ENCODE measurements at places on chromosomes 4 and X.

DNA sequence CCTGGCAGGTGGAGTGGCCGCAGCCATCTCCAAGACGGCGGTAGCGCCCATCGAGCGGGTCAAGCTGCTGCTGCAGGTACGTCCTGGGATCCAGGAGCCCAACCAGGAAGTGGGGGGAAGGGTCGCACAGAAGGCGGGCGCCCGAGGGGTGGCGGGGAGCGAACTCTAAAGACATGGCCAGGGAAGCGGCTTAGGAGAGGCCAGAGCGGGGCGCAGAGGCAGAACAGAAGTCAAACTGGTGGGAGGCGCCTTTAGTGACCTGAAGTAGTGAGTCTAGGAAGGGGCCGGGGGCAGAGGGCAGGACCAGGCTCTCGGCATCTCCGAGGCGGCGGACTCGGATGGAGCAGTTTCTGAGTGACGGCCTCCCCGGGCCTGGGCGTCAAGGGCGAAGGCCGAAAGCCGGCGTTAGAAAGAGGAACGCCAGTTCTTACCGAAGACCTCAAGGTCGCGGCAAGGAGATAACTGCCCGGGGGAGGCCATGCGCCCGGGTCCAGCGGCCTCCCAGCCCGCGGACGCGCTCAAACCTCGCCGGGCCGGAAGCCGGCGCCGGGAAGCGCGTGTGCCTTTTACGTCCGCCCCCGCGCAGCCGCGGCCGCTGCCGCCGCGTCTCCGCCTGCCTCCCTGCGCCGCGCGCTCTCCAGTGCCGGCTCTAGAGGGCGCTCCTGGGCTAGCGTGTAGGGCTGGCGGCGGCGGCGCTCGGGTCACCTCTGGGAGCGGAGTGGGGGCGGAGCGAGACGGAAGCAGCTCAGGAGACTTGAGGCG, 488 bp downstream of the SLC25A5 start:
- H3K27ac ChIP-seq, result peak overlapping the region; percentile 99
- H3K4me1 ChIP-seq, result peaks cover 5% of the 10 kb centered on the region
- peaks cover 4% of the 10 kb centered on the region for H3K36me3 ChIP-seq
- peak overlapping the region; percentile 87 for H3K4me3 ChIP-seq

DNA sequence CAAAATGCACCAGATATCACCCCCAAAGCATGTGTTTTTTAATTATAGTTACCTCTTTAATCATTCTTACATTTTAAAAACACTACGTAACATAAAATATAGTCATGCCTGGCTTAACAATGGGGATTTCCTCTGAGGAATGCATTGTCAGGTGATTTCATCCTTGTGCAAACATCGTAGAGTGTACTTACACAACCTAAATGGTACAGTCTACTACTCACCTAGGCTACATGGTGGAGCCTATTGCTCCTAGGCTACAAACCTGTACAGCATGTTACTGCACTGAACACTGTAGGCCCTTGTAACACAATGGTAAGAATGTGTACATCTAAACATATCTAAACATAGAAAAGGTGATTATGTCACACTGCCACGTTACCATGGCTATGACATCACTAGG, 208.6 kb downstream of the SPOCK3 start:
- no peak for DNase-seq
- no peaks in the 10 kb centered on the region for H3K4me1 ChIP-seq
- no peaks in the 10 kb centered on the region for H3K36me3 ChIP-seq
- no peak overlapping the region for H3K27ac ChIP-seq
- no peak overlapping the region for H3K4me3 ChIP-seq

DNA sequence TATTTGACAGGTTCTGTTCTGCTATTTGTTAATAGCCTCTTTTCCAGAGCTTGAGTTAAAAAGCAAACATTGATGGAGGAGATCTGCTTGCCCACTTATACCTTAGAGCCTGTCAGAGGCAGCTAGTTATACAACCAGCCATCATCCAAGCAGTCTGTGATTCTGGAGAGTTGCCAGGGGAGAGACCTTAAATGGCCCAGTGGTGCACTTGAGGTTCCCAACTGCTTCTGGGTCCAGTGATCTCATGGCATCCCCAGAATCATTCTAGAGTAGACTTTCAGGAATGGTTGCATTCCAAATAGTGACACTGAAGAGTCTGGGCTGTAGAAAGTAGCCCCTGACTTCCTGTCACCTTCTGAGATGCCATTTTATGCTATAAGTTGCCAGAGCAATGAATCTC, 160.7 kb downstream of the FHIP1A start:
- DNase-seq, result no peak
- H3K4me1 ChIP-seq, result no peaks in the 10 kb centered on the region
- no peaks in the 10 kb centered on the region for H3K27me3 ChIP-seq
- no peak overlapping the region for H3K27ac ChIP-seq
- H3K4me3 ChIP-seq, result no peak overlapping the region

DNA sequence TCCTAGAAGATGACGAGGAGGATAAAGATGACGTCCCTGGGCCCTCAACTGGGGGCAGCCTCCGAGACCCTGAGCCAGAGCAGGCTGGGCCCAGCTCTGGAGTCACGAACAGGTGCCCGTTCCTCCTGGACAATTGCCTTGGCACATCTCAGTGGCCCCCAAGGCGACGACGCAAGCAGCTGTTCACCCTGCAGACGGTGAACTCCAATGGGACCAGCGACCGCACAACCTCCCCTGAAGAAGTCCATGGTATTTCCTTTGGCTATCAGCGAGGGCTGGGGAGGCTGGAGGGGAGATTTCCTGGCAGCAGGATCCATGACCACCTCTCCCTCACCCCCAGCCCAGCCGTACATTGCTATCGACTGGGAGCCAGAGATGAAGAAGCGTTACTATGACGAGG, 11.9 kb downstream of the USP11 start:
- DNase-seq, result no peak
- H3K27ac ChIP-seq, result no peak overlapping the region
- no peak overlapping the region for H3K4me3 ChIP-seq
- no peaks in the 10 kb centered on the region for H3K4me1 ChIP-seq
- H3K36me3 ChIP-seq, result peaks cover 75% of the 10 kb centered on the region

DNA sequence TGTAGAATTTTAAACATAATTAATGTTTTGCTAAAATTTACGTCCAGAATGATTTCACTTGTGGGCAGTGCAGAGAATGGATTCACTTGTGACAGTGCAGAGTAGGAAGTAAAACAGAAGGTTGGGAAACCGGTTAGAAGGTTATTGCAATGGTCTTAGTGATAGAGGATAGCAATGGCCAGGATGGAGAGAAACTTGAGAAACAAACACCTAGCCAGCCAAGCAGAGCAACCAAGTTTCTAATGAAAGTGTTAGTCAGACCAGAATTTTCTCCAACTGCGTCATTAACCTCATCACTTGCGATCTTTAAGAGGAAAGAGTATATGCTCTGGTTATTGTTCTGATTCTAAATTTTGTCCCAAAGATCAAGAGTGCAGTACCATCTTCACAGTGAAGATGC, 50.0 kb upstream of the TBC1D9 start:
- no peak for DNase-seq
- H3K36me3 ChIP-seq, result no peaks in the 10 kb centered on the region
- no peaks in the 10 kb centered on the region for H3K27me3 ChIP-seq
- H3K4me3 ChIP-seq, result no peak overlapping the region

- no peak overlapping the region for H3K27ac ChIP-seq
- H3K4me1 ChIP-seq, result no peaks in the 10 kb centered on the region
- no peak for DNase-seq
- H3K36me3 ChIP-seq, result no peaks in the 10 kb centered on the region
- H3K27me3 ChIP-seq, result no peaks in the 10 kb centered on the region
These were observed 28.3 kb downstream of the CYTL1 start for GRCh38 chr4:4990857-4991540.

GRCh38 chrX:72003811-72004750, 93.4 kb downstream of the NHSL2 start:
- no peak overlapping the region for H3K4me3 ChIP-seq
- H3K27ac ChIP-seq, result no peak overlapping the region
- no peaks in the 10 kb centered on the region for H3K36me3 ChIP-seq
- H3K27me3 ChIP-seq, result no peaks in the 10 kb centered on the region
- DNase-seq, result no peak
- no peaks in the 10 kb centered on the region for H3K4me1 ChIP-seq

- H3K27ac ChIP-seq, result no peak overlapping the region
- H3K36me3 ChIP-seq, result no peaks in the 10 kb centered on the region
- DNase-seq, result no peak
- H3K27me3 ChIP-seq, result no peaks in the 10 kb centered on the region
These were observed 146.3 kb upstream of the ATP6AP2 start for GRCh38 chrX:40434443-40434842.

DNA sequence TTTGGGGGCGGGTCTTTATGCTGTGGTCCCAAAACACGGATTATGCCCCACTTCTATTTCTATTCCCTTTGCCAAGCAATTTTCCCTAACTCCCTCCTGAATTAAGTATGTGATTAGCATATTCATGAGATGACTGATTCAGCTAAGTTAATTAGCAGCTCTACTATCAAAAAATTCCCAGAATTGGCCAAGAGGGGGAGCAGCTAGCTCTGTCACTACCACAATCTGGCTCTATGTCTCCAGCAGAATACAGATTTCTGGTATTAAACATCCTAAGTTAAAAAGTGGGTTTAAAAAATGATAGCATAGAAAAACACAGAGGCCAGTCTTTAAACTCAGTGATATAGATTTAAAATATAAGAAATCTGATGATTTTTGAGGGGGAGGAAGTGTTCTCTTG, 80.3 kb downstream of the GPC4 start:
- H3K27me3 ChIP-seq, result no peaks in the 10 kb centered on the region
- no peak overlapping the region for H3K4me3 ChIP-seq
- no peaks in the 10 kb centered on the region for H3K36me3 ChIP-seq
- no peaks in the 10 kb centered on the region for H3K4me1 ChIP-seq
- no peak overlapping the region for H3K27ac ChIP-seq

DNA sequence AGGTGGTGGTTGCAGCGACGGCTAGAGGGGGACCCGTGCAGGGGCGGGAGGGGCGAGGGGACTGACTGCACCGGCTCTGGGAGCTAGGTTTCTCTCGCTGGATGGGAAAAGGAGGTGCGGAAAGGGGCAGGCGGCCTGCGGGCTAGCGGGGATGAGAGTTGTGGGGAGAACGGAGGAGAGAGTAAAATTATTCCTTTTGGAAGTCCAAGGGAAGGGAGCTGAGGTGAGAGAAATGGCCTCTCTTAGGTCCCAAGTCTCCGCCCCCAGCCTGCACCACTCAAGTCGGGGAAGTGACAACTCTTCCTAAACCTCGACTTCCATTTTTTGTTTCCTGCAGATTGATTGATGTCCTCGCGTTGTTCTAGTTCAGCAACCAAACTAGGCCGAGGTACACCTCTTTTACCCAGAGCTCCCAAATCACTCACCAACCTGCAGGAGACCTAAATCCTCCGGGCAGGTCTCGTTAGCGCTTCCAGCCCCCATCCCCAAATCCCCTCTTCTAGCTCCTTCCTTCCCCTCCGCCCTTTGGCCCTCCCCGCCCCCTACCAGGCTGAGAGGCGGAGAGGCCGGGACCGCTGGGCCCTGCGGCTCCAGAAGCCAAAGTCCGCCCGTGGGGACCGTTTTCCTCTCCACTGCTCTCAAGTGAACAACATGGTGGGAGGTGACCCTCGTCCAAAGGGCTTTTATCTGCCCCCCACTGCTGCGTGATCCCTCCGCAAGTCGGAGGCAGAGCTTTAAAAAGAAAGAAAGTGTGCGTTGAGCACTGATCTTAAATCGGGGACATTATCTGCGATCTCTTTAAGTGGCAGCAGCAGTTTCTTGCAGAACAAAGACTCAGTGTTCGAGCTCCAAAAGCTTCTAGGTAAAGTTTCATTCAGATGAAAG, 7.3 kb downstream of the PITX2 start:
- no peak overlapping the region for H3K4me3 ChIP-seq
- DNase-seq, result no peak
- no peak overlapping the region for H3K27ac ChIP-seq
- H3K36me3 ChIP-seq, result no peaks in the 10 kb centered on the region

- no peak overlapping the region for H3K4me3 ChIP-seq
- H3K4me1 ChIP-seq, result no peaks in the 10 kb centered on the region
- no peaks in the 10 kb centered on the region for H3K27me3 ChIP-seq
- no peak overlapping the region for H3K27ac ChIP-seq
These were observed 249.7 kb downstream of the RAPGEF2 start for GRCh38 chr4:159352609-159353008.

- H3K36me3 ChIP-seq, result no peaks in the 10 kb centered on the region
- H3K27me3 ChIP-seq, result no peaks in the 10 kb centered on the region
- DNase-seq, result no peak
- H3K27ac ChIP-seq, result no peak overlapping the region
These were observed 640.8 kb downstream of the TRIML1 start for GRCh38 chr4:188780028-188780427.

DNA sequence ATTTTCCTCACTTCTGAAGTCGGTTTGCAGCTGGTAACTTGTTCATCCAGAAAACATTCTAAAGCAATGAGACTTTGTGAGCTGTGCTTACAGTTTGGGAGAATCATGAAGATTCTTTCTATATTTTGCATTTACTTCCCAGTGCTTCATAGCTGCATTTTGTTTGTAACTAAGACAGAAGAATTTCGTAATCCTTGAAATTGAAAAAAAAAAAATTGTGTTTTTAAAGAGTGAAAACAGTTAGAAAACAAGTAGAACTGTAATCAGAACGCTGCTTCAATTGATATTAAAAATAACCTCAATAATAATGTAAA, 392.4 kb downstream of the UNC5C start:
- DNase-seq, result no peak
- H3K4me3 ChIP-seq, result no peak overlapping the region
- no peak overlapping the region for H3K27ac ChIP-seq
- peaks cover 11% of the 10 kb centered on the region for H3K4me1 ChIP-seq

DNA sequence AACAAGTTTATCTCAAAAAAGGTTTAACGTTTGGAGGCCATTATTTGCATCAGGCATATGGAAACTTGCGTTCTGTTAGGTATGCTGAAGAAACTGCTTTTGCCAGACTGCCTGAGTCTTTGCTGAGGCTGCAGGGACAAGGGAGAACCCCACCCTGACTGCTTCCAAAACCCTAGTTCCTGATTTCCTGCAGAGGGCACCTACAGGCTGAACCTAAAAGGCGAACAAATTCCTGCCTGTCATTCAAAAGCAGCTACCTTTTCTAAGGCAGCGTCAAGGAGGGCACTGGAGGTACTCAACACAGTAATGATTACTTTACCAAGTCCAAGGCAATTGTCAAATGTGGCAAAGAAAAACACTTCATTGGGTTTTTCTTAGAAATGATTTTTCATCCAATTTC, 578 bp upstream of the CORIN start:
- H3K36me3 ChIP-seq, result no peaks in the 10 kb centered on the region
- DNase-seq, result no peak
- H3K27me3 ChIP-seq, result no peaks in the 10 kb centered on the region
- H3K4me1 ChIP-seq, result peaks cover 6% of the 10 kb centered on the region

- no peaks in the 10 kb centered on the region for H3K27me3 ChIP-seq
- peaks cover 29% of the 10 kb centered on the region for H3K4me1 ChIP-seq
- DNase-seq, result peak; percentile 57
These were observed 847 bp downstream of the PI4K2B start for GRCh38 chr4:25234390-25235370.

- H3K27me3 ChIP-seq, result no peaks in the 10 kb centered on the region
- no peak for DNase-seq
- H3K27ac ChIP-seq, result no peak overlapping the region
- no peaks in the 10 kb centered on the region for H3K4me1 ChIP-seq
- no peak overlapping the region for H3K4me3 ChIP-seq
These were observed 14.8 kb upstream of the FAM47A start for GRCh38 chrX:34146906-34147305.

All from naive thymus-derived CD4-positive, alpha-beta T cell (primary cell).